ENCODE measurements at places on chromosomes 1 and 21. TPM values are rescaled to one million over a fixed set of nuclear protein-coding genes. Genes with fewer than 3 reads are reported as not detected.
A peak's percentile ranks its signal among the peaks of the same experiment; 100 is the strongest.

- peak; percentile 11 for DNase-seq
These were observed 83.4 kb downstream of the LYST start for GRCh38 chr1:235783148-235783776.

DNA sequence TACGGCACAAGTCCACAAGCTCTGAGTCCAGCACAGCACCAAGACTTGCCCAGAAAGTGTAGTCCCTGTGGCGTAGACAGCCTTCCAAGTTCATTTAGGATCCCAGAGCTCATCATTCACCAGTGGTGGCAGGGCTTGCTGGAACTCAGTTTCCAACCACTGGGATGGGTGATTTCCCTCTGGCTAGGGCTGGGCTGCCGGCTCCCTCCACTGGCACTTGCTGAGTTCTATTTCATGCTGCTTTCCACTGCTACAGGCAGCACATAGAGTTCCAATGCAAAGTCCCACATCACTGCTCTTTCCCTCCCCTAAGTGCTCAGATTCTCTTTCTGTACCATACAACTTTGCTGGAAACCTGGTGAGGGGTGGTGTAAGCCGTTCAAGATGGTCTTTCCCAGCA, 510.3 kb upstream of the TMPRSS15 start:
- no peak for DNase-seq

GRCh38 chr21:18608226-18608625, 204.6 kb upstream of the TMPRSS15 start:
- DNase-seq, result no peak

DNA sequence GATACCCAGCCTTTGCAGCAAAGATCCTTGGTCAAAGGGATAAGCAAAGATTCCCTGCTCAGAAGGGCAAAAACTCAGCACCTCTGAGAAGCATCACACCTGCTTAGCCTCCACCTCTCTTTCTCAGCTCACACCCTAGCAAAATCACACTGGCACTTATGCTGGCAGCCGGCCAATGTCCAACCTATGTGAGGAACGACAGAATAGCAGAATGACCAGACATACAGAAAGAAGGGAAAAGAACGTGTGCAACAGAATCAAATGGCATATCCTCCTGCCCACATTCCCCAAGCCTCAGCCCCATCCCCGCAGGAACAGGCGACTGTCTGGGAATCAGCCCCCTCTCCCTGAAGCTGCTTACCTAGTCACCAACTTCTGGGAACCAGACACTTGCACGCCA, 664 bp upstream of the ADORA3 start:
- no peak for DNase-seq

DNA sequence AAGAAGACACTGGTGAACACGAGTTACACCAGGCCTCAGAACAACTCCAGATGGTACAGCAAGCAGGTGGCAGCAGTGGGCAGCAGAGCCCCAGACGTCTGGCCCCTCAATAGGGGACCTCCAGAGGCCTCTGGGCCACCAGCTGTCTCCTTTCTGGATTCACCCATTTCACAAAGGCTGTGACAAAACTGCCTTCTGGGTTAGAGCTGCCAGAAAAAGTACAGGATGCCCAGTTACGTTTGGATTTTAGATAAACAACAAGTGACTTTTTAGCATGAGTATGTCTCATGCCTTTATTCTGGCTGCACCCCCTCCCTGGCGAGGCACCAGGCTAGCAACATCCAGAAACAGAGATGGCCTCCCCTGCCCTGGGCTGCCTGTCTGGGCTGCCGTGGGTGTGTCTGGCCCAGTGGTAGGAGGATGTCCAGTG, 30.1 kb downstream of the ITPKB start:
- DNase-seq, result no peak

GRCh38 chr1:34850382-34850781, 9.2 kb downstream of the SMIM12 start:
- no peak for DNase-seq

- no peak for DNase-seq
These were observed 10.0 kb upstream of the OTUD3 start for GRCh38 chr1:19872190-19872589.

- DNase-seq, result no peak
These were observed 56.6 kb downstream of the ATP1B1 start for GRCh38 chr1:169163059-169163458.

GRCh38 chr1:178407215-178407614, 89.5 kb downstream of the CLEC20A start:
- no peak for DNase-seq

Gene CYP4B1
- not detected for polyA plus RNA-seq

Gene FTCD
- polyA plus RNA-seq, result 1.5 TPM

Gene KRTAP10-8
- polyA plus RNA-seq, result not detected

Gene ZC3H12A
- polyA plus RNA-seq, result 1.0 TPM

Gene CCDC190
- 5.2 TPM for polyA plus RNA-seq

Gene LYPD8
- not detected for polyA plus RNA-seq

Gene CPTP
- 16.5 TPM for polyA plus RNA-seq

Gene NFIA
- 22.8 TPM for polyA plus RNA-seq
